ENCODE measurements at places on chromosomes 6 and 20.

GRCh38 chr6:2110504-2110903 lies 134.9 kb downstream of the GMDS start:
- DNase-seq = peak; percentile 94

- DNase-seq = no peak
These were observed 2.6 kb downstream of the SENP6 start for GRCh38 chr6:75604294-75604693.

DNA sequence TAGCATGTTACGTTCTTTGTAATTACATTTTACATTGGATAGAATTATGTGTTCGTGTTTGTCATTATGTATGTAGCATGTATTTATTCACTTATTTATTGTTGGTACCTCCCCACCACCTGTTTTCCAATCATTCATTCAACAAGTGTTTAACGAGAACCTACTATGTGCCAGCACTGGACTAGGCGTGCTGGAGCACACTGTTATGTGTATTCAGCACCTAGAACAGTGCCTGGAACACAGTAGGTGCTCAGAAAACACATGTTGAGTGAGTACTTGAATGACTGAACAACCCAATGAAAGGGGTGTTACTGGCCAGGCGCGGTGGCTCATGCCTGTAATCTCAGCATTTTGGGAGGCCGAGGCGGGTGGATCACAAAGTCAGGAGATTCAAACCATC lies 11.3 kb downstream of the ETV7 start:
- no peak for DNase-seq

- peak; percentile 45 for DNase-seq
These were observed 113.4 kb upstream of the CARMIL1 start for GRCh38 chr6:25165800-25166199.

- DNase-seq = no peak
These were observed 2.6 kb upstream of the BPIFB4 start for GRCh38 chr20:33076662-33077372.

Data from NCI-H69 (cell line).